ENCODE measurements at places on chromosomes 16 and 17. TPM values are rescaled to one million over a fixed set of nuclear protein-coding genes. Genes with fewer than 3 reads are reported as not detected.
A peak's percentile ranks its signal among the peaks of the same experiment; 100 is the strongest.

- no peak overlapping the region for H3K27ac ChIP-seq
- no peaks in the 10 kb centered on the region for H3K27me3 ChIP-seq
- H3K4me3 ChIP-seq, result no peak overlapping the region
- no peak for DNase-seq
- no peaks in the 10 kb centered on the region for H3K36me3 ChIP-seq
- no peaks in the 10 kb centered on the region for H3K4me1 ChIP-seq
Observed at GRCh38 chr16:65744401-65744800, 622.1 kb upstream of the CDH5 start.

GRCh38 chr17:19750835-19751234 lies 2.7 kb upstream of the ALDH3A1 start:
- peaks cover 13% of the 10 kb centered on the region for H3K4me1 ChIP-seq
- no peak overlapping the region for H3K27ac ChIP-seq
- no peak for DNase-seq

DNA sequence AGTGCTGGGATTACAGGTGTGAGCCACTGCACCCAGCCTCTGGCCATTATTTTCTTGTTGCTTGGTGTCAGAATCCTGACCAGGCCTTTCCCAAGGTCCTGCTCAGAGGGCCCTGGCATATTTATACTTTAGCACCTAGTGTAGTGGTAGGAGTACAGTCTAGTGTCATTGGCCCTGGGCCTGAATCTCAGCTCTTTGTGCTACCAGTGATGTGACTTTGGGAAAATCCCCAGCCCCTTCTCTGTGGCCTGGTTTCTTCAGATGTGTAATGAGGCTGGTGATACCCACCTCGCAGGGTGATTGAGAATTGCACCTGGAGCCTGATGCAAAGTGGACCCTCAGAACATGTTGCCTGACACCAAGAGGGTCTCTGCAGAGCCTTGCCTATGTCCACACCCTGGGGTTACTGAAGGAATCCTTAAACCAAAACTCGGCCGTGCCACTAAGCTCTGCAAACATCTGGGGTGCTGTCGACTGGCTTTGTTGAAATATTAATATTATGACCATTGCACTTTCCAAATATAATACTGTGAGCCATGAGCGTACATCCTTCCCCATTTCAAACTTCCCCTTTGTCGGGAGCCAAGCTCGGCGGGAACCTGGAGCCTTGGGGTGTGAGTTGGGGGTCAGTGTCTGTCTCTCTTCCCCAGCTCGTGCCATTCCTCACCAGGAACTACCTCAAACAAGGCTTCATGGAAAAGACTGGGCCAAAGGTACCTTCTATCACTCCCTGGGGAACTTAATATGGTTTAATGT lies 18.0 kb upstream of the RNF135 start:
- no peak overlapping the region for H3K27ac ChIP-seq
- no peaks in the 10 kb centered on the region for H3K36me3 ChIP-seq
- DNase-seq, result no peak

GRCh38 chr17:40355123-40355803 lies 9.3 kb downstream of the GJD3 start:
- H3K27ac ChIP-seq, result no peak overlapping the region
- peaks cover 39% of the 10 kb centered on the region for H3K4me1 ChIP-seq
- no peak overlapping the region for H3K4me3 ChIP-seq
- no peak for DNase-seq

DNA sequence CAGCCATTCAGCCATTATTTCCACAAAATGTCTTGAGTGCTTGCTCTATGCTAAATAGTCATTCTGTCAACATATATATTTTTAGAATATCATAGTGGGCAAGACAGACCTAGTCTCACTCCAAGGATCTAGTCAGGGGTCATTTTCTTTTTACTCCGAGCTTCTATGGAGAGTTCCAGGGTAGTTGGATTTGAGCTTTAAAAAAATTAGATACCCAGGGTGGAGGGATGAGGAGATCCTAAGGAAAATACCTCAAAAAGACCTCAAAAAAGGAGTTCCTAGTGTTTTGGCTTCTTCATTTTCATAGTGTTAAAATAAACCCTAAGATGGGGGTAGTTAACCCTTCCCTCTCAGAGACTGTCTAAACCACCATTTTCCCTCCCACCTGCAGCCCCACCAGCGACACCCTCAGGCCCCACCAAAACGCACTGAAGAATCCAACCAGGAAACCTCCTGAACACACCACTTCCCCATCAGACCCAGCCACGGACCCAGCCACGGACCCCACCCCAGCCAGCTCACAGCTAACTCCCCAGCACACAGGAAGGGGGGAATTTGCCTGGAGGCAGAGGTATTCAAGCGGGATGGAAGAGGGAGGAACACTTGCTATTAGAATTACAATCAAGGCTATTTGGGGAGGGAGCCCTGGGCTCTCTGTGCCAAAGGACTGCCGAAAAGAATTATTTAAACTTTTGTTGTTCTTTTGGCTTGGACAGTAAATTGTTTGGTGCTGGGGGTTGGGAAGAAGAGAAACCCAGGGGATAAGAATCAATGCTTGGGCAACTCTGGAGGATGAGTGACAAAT lies 2.2 kb downstream of the ETV4 start:
- no peak overlapping the region for H3K4me3 ChIP-seq
- DNase-seq, result no peak
- no peaks in the 10 kb centered on the region for H3K36me3 ChIP-seq
- H3K4me1 ChIP-seq, result peaks cover 9% of the 10 kb centered on the region
- no peaks in the 10 kb centered on the region for H3K27me3 ChIP-seq

GRCh38 chr16:22417019-22417418 lies 42.6 kb upstream of the CDR2 start:
- H3K27ac ChIP-seq, result no peak overlapping the region
- H3K4me1 ChIP-seq, result no peaks in the 10 kb centered on the region
- DNase-seq, result no peak
- H3K27me3 ChIP-seq, result no peaks in the 10 kb centered on the region

- no peak overlapping the region for H3K27ac ChIP-seq
- DNase-seq, result no peak
- no peak overlapping the region for H3K4me3 ChIP-seq
- no peaks in the 10 kb centered on the region for H3K36me3 ChIP-seq
Observed at GRCh38 chr17:75808905-75809621, 24.5 kb downstream of the UNK start.

DNA sequence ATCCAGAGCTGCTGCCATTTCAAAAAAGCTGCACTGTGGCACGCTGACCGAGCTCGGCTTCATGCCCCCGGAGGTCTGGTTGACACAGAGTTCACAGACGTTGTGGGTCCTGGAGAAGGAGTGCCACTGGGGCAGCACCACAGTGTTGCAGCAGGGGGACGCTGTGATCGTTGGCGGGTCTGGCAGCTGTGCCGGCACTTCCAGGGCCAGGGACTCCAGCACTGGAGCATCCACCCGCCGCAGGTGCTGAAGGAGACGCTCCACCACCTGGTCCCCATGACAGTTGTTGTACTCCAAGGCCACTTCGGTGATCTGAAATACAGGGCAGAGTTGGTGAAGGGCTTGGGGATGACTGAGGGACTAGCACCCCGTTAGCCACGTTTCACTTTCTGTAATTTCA lies 23.5 kb downstream of the SNN start:
- H3K27ac ChIP-seq, result no peak overlapping the region
- DNase-seq, result no peak
- no peaks in the 10 kb centered on the region for H3K27me3 ChIP-seq

GRCh38 chr16:79628501-79628975 lies 28.0 kb upstream of the MAF start:
- H3K4me1 ChIP-seq, result no peaks in the 10 kb centered on the region
- no peaks in the 10 kb centered on the region for H3K27me3 ChIP-seq
- H3K36me3 ChIP-seq, result no peaks in the 10 kb centered on the region
- DNase-seq, result no peak
- H3K4me3 ChIP-seq, result no peak overlapping the region

DNA sequence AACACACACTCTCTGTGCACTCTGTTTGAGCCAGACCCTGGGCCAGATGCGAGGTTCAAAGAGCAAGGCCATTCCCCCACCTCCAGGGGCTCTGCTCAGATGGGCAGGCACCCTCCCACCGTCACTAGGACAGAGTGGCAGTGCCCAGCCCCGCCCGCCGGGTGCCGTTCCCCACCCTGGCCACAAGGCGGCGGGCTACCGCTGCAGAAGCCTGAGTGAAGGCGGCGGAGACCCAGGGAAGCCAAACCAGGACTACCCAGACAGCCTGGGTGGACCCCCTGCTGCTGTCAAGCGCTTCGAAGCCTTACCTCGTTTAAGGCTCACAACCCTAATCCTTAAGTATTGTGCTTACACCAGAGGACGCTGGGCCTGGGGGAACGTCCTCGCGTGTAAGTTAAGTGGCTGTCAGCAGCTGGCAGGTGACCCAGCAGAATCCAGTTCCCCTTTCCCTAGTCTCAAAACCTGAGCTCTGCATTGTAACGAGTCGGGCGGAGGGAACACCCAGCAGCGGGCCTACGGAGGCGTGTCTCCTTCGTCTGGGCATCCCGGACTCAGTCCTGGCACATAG lies 4.5 kb downstream of the ARHGAP27 start:
- H3K36me3 ChIP-seq, result peaks cover 3% of the 10 kb centered on the region
- no peaks in the 10 kb centered on the region for H3K27me3 ChIP-seq
- H3K4me1 ChIP-seq, result no peaks in the 10 kb centered on the region
- DNase-seq, result no peak
- H3K4me3 ChIP-seq, result peak overlapping the region; percentile 34
- peak overlapping the region; percentile 12 for H3K27ac ChIP-seq

GRCh38 chr17:76969598-76970172 lies 101.5 kb downstream of the MGAT5B start:
- DNase-seq, result no peak
- peaks cover 10% of the 10 kb centered on the region for H3K4me1 ChIP-seq
- H3K27ac ChIP-seq, result no peak overlapping the region
- H3K27me3 ChIP-seq, result no peaks in the 10 kb centered on the region
- H3K4me3 ChIP-seq, result peak overlapping the region; percentile 55
- no peaks in the 10 kb centered on the region for H3K36me3 ChIP-seq

DNA sequence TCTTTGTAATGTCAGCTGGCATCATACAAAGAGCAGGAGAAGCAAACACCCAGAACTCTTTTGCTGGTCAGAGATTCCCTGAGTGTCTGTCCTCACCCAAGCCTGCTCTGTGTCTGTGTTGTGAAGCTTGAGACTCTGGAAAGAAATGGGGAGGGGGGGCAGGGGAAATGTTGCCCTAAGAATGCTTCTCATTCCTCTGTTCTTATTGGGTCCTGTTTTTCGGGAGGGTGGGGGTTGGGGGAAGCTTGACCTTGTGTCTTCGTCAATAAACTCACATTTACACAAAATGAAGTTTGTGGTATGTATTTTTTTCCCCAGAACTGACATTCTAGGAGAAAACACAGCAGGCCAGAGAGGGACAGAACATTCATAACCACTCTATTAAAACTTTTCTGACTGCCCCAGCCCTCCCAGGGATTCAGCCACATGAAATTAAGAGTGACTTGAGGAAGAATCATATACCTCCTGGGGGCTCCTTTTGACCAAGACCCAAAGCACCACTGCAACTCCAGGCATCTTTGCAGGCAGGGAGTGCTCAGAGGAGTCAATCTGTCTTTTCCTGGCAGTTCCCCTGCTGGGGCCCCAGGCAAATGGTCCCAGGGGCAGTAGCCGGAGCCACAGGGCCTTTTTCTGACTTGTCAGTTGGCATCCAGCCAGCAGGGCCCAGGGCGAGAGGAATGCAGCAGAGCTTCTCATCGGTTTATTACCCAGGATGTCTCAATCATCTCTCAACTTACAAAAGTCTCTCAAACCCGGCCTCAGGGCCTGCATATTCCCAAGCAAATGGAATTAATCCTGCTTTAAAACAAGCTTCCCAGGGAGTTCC lies 5.1 kb upstream of the RASL10B start:
- peaks cover 11% of the 10 kb centered on the region for H3K4me1 ChIP-seq
- no peak for DNase-seq
- no peak overlapping the region for H3K4me3 ChIP-seq

The TPSD1 gene
- total RNA-seq, result 0.26 TPM

The KRT20 gene
- 0.13 TPM for total RNA-seq

The CRHR1 gene
- 0.15 TPM for total RNA-seq

The HS3ST6 gene
- total RNA-seq, result 3.3 TPM

The ASGR1 gene
- total RNA-seq, result 1.3 TPM

The CLEC10A gene
- total RNA-seq, result not detected

The OTOA gene
- not detected for total RNA-seq

The ZDHHC1 gene
- total RNA-seq, result 7.8 TPM
